ENCODE measurements at places on chromosomes 16 and 17.

- DNase-seq = no peak
Measured at GRCh38 chr17:65473985-65474384, 87.5 kb downstream of the AXIN2 start.

DNA sequence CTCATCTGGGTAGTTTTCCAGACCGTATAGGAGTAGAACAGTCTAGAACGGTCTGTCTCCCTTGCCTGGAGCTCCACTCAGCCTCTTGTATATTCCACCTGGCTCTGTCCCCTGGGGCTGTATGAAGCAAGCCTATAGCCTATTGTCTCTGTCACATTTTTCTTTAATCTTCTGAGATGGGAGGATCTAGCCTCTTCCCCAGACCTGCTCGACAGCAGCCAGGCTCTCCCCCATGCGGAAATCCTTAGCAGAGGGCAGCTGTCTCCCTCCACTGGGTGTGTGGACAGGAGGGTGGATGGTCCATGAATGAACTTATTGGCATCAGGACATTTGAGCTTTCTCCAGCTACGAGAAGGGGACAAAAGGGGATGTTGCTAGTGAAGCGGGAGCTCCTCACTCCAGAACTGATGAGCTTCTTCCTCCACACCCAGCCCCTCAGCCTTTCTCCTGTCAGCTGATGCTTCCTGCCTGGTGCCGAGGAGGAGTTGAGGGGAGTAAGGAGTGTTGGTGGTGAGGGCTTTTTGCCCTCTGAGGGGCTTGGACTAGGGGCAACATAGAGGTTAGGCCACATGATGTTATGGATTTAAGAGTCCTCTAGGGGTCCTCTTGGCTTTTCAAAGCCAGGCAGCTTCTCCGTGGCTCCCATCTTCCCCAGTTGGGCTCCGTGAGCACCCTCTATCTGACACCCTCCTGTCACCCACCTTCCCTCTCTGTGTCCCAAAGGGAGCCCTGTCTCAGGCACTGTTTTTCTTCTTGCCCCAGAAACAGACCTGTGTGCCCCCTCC, 28.0 kb downstream of the ARHGAP23 start:
- no peak for DNase-seq

DNA sequence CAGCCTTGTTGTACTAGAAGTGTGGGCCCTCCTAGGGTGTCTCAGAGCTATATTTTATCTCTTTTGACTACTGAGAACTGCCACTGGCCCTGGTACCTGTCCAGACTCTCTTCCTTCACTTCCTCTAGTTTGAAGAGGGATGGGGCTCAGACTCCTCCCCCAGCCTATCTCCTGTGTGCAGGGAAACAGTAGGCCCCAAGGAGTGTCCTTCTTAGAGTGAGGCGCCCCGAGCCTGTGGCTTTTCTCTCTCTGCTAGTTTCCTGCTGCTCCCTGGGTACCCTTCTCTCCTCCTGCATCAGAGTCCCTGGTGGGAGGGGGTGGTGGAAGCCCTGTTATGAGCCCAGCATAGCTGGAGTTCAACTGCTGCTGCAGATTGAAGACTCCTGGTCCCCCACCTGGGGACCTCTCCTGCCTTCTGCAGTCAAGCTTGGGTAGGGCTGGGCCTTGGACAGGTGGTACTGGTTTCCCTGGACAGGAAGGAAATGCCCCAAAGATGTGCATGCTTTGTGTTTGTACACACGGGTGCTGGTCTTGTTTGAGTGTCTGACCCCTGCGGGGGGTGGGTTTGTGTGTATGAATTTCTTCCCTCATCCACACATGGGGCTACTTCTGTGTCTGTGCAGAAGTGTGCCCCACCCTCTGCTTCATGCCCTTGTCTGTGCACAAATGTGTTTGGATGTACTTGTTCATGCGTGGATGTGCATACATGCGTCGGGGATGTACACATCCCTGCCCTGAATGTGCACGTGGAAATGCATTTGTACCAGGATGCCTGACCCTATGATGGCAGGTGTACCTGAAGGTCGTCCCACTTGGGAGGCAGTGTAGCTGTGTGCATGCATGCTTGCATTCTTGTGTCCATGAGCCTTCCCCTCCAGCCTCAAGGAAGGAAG, 6.9 kb downstream of the RARA start:
- no peak for DNase-seq

DNA sequence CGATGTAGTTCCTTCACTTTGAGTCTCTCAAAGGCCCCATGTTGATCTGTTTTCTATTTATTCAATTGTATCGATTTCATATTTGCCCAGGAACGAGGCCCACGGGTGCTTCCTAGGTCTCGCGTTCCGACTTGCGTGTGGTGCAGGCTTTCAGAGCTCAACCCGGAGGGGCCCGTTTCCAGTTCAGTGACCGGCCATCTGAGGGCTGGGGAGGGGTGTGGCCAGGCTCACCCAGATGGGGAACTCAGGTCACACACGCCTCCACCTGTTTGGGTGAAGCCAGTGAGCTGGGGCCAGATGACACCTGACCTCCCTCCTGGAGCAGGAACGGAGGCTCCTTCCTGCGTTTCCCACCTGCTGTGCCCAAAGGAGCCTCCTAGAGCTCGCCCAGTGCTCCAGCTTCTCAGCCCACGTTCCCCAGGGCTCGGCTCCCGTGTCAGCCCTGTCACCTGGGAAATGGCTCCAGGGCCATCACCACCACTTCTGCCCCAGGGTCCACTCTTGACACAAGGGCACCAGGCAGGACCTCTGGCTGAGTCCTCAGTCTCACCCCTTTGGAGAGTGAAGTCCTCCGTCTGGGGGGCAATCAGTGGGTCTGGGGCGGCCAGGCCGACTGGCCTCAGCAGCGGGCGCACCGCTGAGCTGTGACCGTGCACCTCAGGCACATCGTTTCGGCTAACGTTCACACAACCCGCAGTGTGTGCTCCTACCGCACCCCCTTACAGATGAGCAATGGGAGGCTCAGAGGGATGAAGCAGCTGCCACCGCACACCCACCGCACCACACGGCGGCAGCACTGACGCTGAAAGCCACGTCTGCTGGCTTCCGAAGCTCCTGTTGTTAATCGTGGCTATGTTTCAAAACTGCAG, 18.0 kb downstream of the FOXF1 start:
- DNase-seq = no peak

GRCh38 chr16:81335669-81336068, 20.9 kb downstream of the GAN start:
- no peak for DNase-seq

- no peak for DNase-seq
Measured at GRCh38 chr17:68569346-68569745, 31.8 kb downstream of the FAM20A start.

- DNase-seq = no peak
Measured at GRCh38 chr16:11354407-11354732, 9.1 kb downstream of the RMI2 start.

- no peak for DNase-seq
Measured at GRCh38 chr16:53752560-53752959, 48.6 kb downstream of the FTO start.

- DNase-seq = no peak
Measured at GRCh38 chr16:13429416-13429815, 490.5 kb upstream of the ERCC4 start.

- DNase-seq = no peak
Measured at GRCh38 chr16:11015076-11015475, 70.7 kb downstream of the CLEC16A start.

DNA sequence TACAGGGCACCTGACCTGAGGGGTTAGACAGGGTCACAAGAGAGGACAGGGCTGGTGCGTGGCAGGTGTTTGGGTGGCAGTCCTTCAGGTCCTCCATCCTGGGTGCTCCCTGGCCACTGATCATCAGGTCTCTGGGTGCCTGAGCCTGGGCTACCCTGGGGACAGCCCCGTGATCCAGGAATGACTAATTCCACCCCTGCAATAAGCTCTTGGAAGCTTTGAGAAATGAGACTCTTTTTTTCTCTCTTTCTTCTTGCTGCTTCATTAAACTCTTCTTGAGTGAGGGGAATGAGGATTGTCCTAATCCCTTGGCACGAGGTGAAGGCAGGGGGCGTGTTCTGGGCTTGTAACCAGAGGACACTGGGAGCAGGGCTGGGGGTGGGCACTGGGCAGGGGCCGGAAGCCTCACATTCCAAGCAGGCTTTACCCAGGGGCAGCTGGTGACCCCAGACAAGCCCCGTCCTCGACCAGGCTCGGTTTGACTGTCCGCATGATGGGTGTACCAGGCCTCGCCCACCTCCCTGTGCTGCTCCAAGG, 21.4 kb upstream of the SPNS2 start:
- DNase-seq = no peak

- no peak for DNase-seq
Measured at GRCh38 chr17:78435330-78436005, 57.0 kb downstream of the PGS1 start.

GRCh38 chr17:18257982-18258355, 569 bp downstream of the FLII start:
- DNase-seq = no peak

GRCh38 chr16:77043076-77043475, 147.9 kb upstream of the MON1B start:
- no peak for DNase-seq

DNA sequence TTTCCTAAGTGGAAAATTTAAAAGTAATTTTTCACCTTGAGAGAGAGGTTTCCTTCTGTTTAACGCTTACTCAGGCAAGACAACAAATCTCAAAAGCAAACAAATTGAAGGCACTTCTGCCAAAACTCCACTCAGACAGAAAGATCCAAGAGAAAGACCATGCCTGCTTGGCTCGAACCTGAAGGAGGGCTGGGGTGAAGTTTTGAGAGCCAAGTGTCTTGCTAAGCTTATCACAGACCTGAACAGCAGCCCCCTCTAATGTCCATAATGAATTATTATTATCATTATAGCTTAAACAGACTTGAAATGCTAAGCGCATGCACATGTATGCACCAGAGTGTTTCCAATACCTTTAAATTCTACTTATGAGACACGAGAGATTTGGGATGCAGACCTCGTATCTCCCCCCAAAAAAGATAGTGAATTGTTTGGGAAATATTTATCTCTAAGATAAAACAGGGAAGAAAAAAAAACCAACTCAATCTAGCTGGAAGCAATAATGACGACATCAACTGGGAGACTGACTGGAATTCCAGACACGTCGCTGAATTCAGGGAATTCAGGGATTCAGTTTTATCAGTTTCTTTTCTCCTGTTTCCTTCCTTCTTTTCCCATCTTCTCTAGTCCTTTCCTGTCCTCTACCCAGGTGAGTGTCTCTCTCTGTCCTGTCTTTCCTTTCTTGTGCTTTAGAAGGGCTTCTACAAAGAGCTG, 473.2 kb downstream of the RBFOX1 start:
- no peak for DNase-seq

DNA sequence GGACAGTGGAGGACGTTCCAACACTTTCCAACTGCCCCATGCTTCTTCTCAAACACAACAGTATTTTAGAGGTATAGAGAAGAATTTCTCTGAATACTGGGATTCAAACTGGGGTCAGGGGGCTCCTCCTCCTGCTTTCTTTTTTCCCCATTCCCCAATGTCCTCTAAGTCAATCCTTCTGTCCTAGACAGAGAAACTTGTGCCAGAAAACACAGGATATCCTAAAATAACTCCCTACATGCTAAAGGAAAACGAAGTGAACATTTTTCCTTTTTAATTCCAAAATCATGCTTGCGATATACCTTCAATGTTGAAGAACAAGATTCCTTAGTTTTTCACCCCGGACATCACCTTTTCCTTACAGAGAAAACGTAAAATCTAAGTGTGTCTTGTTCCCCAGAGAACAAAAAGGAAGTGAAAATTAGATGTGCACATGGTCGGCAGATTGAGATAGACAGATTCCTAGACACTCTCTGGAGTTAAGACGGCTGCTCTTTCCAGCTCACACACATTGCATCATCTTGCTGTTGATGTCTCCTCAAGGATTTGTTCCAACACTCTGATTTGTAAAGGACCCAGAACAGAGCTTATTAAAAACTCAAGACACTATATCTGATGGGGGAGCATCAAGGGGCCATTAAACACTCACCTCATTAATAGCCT, 228.2 kb downstream of the GRIN2A start:
- DNase-seq = no peak

DNA sequence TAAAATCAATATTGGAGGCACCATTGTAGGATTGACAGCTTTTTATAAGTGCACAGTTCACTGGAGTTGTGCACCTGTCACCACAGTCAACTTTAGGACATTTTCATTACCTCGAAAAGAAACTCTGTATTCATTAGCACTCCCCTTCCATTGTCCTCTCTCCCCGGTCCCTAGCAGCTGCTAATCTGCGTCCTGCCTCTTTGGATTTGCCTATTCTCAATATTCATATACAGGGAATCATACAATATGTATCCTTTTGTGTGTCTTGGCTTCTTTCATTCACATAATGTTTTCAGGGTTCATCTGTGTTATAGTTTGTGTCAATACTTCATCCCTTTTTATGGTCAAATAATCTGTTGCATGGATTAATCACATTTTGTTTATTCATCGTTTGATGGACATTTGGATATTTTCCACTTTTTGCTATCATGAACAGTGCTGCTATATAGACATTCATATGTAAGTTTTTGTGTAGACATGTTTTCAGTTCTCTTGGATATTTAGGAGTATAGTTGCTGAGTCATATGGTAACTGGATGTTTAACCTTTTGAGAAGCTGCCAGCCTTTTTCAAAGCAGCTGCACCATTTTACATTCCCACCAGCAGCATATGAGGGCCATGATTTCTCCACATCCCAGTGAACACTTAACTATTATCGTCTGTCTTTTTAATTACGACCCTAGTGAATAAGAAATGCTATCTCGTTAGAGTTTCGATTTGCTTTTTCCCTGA, 9.8 kb downstream of the DNAJA3 start:
- no peak for DNase-seq

GRCh38 chr16:10362077-10362863, 23.6 kb upstream of the ATF7IP2 start:
- no peak for DNase-seq

DNA sequence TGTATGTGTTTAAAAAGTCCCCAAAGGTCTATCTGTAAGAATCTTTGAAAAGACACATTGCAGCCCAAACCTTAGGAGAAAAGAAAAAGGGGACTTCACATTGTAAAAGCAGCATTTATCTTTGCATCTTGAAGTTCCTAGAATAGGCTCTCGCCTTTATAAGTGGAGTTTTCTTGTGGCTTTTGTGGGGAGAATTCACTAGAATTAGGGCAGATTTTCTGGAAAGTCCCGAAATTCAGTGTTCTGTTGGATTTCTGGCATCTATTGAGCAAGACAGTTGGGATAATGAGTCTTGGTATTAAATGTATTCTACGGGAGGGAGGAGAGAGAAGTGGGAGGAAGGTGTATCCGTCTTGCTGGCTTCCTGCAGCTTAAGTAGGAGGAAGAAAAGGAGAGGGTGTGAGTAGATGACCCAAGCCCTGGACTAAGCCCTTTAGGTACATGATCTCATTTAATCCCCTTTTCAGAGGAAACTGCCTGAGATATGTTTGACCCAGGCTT, 62.6 kb downstream of the PRKCA start:
- DNase-seq = no peak

DNA sequence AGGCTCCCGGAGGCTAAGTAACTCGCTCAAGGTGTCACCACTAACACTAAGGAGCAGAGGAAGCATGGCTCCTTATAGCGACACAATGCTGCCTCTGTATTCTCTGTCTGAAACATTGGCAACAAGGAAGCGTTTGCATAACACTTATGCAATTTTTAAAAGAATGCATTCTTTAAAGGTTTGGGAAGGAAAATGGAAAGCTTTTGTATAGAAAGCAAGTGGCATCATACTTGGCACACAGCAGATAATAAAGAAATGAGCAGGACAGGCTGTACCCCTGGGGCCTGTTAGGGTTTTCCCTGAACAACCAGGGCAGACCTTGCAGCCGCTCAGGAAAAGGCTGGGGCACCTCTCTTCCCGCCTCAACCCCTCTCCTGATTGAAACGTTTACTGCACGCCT, 36.9 kb downstream of the PPL start:
- DNase-seq = no peak

Data from activated CD8-positive, alpha-beta memory T cell treated with anti-CD3 and anti-CD28 coated beads for 48 hours (primary cell).